Stimulated activated CD8-positive, alpha-beta memory T cell treated with anti-CD3 and anti-CD28 coated beads, Interleukin-15, amount 100 ng/mL, for 24 hours (primary cell): ENCODE measurements at places on chromosomes 5 and 9.

GRCh38 chr9:134993416-134993815 is 75.7 kb upstream of the FCN1 start:
- no peak for DNase-seq

GRCh38 chr5:125713109-125713805 is 710.0 kb upstream of the GRAMD2B start:
- DNase-seq = no peak

DNA sequence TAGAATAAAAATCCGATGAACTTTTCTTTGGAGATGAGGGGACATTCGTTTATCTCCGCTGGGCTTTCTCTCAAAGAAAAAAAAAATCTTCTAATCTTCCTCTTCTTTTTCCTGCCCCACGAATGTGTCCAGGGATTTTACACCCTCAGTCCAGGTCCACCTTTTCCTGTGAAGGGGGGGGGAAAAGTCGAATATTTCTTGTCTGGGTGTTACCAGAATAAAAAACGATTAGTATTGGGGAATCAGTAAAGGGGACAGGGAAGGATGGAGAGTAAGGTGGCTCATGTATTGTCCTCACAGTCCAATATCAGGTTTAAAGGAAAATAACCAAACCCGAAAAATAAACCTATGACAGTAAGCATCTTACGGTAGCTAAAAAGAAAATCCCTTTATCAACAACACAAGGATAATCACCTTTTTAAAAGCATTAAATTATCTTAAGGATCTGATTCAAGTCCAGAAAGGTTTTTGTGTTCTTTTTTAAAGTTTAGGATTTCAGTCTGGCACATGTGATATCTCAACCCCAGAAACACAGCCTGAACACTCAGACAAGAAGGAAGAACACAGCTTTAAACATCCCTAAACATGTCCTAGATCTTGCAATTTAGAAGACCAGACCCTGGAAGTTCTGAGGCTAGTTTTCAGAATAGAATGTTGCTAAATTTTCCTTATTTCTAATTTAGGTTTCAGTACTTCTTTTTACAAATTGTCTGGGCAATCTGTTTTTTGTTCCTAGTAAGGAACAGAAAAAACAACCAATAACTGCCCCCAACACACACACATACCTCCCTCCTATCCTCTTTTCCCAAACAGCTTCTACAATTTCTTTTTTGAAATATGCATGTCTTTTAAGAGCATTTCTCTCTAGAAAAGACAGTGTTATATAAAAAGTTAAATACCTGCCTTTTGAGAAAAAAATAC is 1.2 kb downstream of the ZNF608 start:
- DNase-seq = no peak

GRCh38 chr9:82454509-82455190 is 466.1 kb downstream of the SPATA31D1 start:
- no peak for DNase-seq

DNA sequence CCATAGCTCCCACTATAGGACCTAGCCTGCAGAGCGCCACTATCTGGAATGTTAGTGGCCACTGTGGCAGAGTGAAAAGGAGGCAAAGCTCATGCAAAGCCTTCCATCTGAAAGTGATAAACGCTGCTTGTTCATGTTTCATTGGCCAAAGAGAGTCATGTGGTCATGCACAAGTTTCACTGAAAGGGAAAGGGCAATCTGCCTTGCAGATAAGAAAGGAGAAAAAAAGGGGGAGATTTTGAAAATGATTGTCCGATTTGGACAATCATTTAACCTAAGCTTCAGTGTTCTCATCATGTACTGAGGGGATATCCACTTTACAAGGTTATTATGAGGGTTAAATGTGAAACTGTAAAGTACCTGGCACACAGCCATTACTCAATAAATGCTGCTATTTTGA is 9.0 kb upstream of the MOB3B start:
- no peak for DNase-seq

GRCh38 chr9:127968700-127969383 is 11.9 kb downstream of the EEIG1 start:
- DNase-seq = no peak

- DNase-seq = no peak
Observed at GRCh38 chr9:14908295-14909180, 1.7 kb downstream of the FREM1 start.

- DNase-seq = no peak
Observed at GRCh38 chr5:87722286-87722685, 309.6 kb upstream of the CCNH start.

GRCh38 chr9:71071633-71072032 is 49.8 kb downstream of the TRPM3 start:
- no peak for DNase-seq

GRCh38 chr5:38899936-38900335 is 54.1 kb downstream of the OSMR start:
- DNase-seq = no peak

- DNase-seq = no peak
Observed at GRCh38 chr5:16489322-16489791, 23.8 kb upstream of the ZNF622 start.

GRCh38 chr5:6902597-6902996 is 189.4 kb downstream of the TENT4A start:
- DNase-seq = no peak

DNA sequence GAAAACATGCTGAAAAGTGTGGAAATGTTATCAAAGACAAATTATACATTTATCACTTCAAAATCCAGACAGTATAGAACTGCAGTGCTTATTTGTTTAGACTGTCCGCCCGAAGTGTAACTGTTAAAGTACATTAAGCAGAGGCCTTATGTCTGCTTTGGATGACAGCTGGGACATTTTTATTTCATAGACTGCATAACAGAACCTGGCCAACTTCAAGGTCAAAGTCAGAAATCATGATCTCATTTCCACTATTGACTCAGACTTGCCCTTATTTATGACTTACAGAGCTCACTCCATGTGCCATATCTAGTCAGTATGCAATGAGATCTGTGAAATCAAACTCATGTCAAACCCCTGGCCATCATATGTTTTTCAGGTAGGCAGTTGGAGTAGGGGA is 87.7 kb downstream of the RAB3C start:
- no peak for DNase-seq

DNA sequence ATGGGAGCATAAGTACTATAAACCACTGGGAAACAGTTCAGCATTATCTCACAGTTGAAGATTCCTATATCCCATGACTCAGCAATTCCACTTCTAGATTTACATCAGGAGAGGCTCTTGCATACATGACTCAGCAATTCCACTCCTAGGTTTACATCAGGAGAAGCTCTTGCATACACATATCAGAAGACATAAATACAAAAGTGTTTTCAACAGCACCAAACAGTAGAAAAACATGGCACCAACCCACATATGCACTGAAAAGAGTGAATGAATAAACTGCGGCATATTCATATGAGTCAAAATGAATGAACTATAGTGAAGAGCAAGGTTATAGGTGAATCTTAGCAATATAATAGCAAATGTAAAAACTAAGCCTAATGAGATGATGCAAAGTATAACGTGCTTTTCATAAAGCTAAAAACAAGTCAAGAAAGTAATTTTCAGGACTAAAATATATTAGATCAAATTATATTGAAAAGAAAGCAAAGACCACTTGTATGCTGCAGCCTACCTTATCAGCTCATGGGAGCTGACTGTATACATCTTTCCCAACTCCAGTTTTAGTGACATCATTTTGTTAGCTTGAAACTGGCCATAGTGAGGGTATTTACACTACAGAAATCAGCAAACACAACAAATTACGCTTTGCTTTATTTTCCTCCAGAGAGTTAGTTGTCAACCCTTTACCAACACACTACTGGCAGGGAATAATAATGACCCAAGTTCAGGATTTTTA is 95.8 kb downstream of the ANKRD18B start:
- no peak for DNase-seq

DNA sequence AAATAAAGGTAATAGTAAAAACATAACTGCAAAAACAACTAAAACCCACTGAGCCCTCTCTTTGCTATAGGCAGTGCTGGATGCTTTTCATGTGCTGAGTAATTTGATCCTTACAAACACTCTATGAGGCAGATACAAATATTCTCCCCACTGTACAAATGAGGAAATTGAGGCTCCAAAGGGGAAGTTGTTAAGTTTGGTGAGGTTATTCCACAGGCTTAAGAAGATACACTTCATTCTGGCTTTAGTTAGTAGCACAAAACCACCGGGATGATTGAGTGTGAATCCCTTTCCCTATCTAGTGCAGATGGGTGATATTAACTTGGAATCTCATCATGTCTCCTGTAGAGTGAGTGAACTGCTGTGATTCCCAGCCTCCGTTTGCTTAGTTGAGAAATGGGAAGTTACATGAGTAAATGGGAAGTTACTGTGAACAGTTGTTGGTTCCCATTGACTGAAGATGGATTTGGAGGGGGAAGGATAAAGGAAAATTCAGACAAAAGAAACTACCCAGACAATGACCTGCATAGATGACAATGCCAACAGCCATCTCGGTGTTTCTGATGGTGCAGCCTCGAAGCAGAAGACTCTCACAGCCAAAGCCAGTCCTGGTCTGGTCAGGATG is 208.3 kb downstream of the ATP10B start:
- DNase-seq = no peak

GRCh38 chr5:116453988-116454411 is 120.6 kb downstream of the SEMA6A start:
- no peak for DNase-seq

GRCh38 chr5:107563959-107564544 is 106.7 kb downstream of the EFNA5 start:
- DNase-seq = no peak

DNA sequence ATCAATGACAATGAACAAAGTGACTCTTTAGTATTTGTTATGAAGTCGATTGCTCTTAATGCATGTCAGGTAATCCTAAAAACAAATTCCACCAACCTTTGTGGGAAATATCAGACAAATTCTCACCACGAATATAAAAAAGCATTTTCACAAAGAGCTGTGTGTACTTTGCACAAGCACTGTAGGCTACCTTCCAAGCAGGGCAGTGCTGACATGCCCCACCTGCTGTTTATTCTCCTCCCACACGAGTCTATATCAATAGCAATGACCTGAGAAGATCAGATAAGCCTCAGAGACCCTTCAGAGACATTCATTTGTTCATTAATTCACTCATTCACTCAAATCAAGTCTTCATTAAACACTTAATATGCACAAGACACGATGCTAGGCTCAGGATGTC is 469.1 kb downstream of the ZSWIM6 start:
- no peak for DNase-seq

- DNase-seq = no peak
Observed at GRCh38 chr5:72179028-72179815, 71.9 kb downstream of the MAP1B start.

DNA sequence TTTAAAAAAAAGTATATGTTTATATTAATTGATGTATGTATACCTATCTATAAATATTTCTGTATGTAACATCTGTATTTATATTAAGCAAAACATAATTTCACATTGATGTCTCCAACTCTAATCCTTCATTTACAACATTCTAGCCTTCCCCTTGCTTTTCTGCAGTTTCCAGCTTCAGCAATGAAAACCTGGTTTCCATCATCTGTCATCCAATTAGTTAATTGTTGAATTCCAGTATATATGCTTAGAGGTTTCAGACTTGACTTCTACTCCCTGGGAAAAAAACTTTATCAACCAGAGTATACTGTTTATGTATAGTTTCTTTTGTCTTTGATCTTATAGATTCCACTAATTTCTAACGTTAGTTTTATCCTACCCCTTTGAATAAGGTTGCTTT is 38.4 kb downstream of the NMUR2 start:
- DNase-seq = no peak

- DNase-seq = no peak
Observed at GRCh38 chr9:14485366-14485765, 171.4 kb upstream of the NFIB start.

- no peak for DNase-seq
Observed at GRCh38 chr9:70468291-70468690, 53.8 kb upstream of the KLF9 start.

- no peak for DNase-seq
Observed at GRCh38 chr5:138350563-138350890, 2.0 kb upstream of the KDM3B start.

GRCh38 chr5:120640778-120641177 is 176.7 kb downstream of the PRR16 start:
- DNase-seq = no peak

DNA sequence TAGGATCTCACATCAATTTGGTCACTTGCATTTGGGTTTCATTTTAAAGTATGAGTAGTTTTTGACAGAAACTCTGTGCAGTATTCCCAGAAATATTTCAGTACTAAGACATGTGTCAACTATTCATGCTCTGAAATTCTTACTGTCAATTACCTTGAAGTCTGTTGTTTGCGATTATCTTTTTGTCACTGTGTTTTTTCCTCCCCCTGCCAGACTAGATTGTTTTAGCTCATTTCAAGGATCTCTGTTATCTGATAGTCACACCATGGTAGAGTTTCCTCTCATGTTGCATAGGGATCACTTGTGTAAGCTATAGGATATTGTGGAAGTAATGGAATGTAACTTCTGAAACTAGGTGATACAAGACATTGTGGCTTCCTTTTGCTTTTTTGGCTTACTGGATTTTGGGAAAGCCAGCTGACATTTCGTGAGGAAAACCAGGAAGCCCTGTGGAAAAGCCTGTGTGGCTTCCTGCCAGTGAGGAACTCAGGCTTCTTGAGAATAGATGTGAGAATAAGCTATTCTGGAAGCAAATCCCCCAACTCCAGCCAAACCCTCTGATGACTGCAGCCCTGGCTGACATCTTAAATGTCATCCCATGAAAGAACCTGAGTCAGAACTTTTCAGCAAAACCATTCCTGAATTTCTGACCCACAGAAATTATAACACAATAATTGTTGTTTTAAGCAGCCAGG is 122.2 kb downstream of the FGF10 start:
- no peak for DNase-seq

- DNase-seq = no peak
Observed at GRCh38 chr9:109604131-109604530, 106.0 kb upstream of the PTPN3 start.

GRCh38 chr5:75053304-75054133 is 1.2 kb upstream of the GCNT4 start:
- DNase-seq = peak; percentile 18

- no peak for DNase-seq
Observed at GRCh38 chr9:116482740-116483139, 204.4 kb upstream of the TRIM32 start.

- no peak for DNase-seq
Observed at GRCh38 chr5:83396662-83397061, 74.9 kb upstream of the VCAN start.

DNA sequence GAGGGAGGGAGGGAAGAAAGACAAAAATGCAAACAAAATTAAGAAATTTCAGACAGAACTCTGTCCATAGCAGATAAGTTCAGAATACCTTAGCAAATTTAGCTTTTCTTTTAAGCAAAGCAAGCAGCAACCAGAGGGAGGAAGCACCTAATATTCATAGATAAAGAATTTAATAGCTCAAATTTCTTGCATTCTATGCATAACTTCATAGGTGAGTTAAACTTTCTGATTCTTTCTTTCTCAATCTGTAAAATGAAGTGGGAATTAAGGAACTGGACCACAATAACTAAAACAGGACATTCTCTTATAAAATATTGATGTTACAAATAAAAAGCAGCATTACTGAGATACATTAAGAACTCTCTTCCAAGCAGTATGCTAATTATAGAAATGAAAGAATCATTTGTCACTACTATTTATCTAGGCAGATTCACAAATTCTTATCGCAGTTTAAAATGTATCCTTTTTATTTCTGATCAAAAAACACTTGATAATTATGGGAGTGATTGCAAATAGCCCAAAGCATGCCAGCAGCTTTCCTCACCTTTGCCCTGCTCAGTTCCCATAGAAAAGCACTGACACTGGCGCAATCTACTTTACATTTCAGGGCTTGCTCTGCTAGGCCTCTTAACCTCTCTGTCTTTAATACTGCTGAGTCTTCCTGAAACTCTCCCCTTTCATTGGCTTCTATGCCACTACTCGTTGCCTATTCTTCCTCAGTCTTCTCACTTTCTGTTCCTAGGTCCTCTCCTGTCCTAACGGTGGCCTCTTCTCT is 341.8 kb downstream of the PIK3R1 start:
- DNase-seq = no peak
